ENCODE measurements at places on chromosomes 3 and 15.
A peak's percentile ranks its signal among the peaks of the same experiment; 100 is the strongest.

DNA sequence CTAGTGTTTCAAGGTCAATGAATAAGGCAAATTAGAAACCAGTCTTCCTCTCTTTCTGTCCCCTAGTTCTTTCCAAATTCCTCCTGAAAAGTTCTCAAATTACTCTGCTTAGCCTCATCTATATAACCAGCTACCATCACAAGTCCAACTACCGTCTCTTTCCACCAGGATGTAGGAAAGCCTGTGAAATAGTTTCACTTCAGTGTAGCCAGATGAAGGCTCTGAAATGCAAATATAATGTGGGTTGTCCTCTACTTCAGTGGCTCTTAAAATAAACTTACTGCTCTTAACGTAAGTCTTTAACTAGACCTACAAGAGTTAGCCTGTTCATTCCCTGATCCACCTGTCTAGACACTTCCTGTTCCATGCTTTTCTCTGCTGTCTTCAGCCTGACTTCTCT lies 827.7 kb downstream of the ROBO1 start:
- no peak for DNase-seq

DNA sequence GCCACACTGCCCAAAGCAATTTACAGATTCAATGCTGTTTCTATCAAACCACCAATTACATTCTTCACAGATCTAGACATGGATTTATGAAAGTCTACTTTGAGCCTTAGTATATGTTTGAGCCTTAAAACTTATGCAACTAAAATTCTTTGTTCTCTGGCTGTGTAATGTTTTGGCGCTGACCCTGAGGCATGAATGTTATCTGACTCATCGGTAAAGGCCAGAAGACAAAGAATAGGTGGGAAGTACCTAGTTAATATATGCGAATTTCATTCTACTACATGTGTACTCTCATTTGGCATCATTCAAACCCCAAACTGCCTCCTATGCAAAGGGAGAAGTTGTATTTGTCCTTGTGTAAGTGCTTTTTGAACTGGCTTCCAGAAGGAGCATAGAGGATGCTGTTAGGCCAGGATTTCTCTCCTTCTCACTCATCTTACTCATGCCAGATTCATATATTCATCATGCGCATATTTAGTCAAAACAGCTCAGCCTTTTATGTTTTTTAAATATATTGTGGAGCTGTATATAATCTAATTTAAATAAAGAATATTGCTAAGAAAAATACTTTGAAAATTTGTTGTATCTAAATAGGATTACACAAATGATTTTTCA lies 204.2 kb downstream of the NFKBIZ start:
- no peak for DNase-seq

- peak; percentile 51 for DNase-seq
Observed at GRCh38 chr15:34753236-34753894, 1.4 kb downstream of the GJD2 start.

- DNase-seq: no peak
Observed at GRCh38 chr15:39830166-39830565, 47.5 kb upstream of the FSIP1 start.

- no peak for DNase-seq
Observed at GRCh38 chr3:117910820-117911521, 1123.7 kb downstream of the IGSF11 start.

DNA sequence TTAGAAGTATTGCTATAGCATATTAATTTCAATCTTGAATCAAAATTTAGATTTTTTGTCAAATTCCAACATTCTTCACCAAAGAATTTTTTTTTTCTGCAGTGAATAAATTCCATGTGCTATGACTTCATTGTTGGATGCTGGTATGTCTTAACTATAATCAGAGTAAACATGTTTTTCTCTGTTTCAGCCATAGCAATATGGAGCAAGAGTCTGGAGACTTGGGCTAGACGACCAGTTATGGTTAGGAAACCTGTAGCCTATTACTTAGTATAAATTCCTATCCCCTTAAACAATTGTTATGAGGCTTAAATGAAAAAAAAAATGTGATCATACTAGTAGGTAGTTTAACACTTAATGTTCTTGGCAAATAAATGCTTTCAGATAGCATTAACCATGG lies 431.9 kb upstream of the FRG2C start:
- DNase-seq: no peak

GRCh38 chr3:41357271-41357670 lies 158.0 kb downstream of the CTNNB1 start:
- DNase-seq: peak; percentile 34
